Stimulated activated CD4-positive, alpha-beta T cell treated with anti-CD3 and anti-CD28 coated beads, Interleukin-12 subunit alpha, Interleukin-12 subunit beta, amount 100 ng/mL, for 4 hours (primary cell): ENCODE measurements at places on chromosomes 16 and 17.
A peak's percentile ranks its signal among the peaks of the same experiment; 100 is the strongest.

DNA sequence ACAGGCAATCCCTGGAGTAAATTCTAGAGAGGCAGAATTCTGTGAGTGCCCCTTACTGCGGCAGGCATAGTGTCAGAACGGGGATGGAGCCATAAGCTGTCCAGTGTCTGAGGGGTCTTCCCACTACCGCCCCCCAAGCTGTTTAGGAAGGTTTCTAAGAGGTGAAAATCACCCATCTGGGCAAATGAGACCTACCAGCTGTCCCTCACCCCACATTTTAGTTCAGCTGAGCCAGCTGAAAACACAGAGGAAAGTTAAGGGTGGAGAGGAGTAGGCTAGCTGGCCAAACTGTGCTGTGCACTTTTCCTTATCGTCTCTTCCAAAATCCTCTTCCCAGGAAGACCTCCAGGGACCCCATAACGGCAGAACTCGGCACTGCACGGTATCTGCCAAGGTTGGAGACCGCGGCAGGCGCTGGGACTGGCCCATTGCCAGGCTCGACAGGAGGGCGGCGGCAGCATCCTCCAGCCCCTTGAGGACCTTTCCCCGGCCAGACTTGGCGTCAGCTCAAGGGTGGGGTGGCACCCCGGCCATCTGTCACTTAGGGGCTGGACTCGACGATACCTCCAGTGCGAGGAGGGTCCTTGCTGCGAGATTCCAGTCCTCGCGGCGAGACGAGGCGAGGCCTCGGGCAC, 955 bp downstream of the ACLY start:
- DNase-seq = peak; percentile 37

- no peak for DNase-seq
Measured at GRCh38 chr17:61159221-61159814, 240.3 kb upstream of the TBX2 start.

DNA sequence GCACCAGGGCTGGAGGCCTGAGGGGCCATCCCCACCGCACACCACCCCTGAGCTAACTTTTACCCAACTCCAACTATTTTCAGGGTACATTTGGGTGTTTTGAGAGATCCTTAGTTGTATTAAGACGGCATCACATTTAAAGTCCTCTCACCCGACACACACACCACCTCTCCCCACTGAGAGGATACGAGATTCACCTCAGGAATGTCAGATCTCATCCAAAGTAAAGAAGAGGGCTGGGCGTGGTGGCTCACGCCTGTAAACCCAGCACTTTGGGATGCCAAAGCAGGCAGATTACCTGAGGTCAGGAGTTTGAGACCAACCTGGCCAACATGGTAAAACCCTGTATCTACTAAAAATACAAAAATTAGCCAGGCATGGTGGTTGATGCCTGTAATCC, 88.4 kb downstream of the RBFOX3 start:
- no peak for DNase-seq

GRCh38 chr17:17165666-17166308, 40.3 kb downstream of the PLD6 start:
- DNase-seq = no peak

- no peak for DNase-seq
Measured at GRCh38 chr17:8071496-8071895, 16.0 kb downstream of the ALOX12B start.

GRCh38 chr17:32916134-32916533, 11.8 kb upstream of the TMEM98 start:
- DNase-seq = no peak

- no peak for DNase-seq
Measured at GRCh38 chr17:32502710-32503109, 15.9 kb downstream of the CDK5R1 start.

GRCh38 chr17:48543107-48543853, 1.6 kb downstream of the HOXB2 start:
- DNase-seq = peak; percentile 58

GRCh38 chr16:57642160-57643135, 14.0 kb downstream of the ADGRG1 start:
- DNase-seq = no peak

- DNase-seq = no peak
Measured at GRCh38 chr16:55189682-55190636, 134.0 kb upstream of the IRX6 start.

GRCh38 chr17:74962622-74963394, 9.8 kb downstream of the HID1 start:
- DNase-seq = no peak

- no peak for DNase-seq
Measured at GRCh38 chr17:75909812-75910274, 5.2 kb upstream of the MRPL38 start.

DNA sequence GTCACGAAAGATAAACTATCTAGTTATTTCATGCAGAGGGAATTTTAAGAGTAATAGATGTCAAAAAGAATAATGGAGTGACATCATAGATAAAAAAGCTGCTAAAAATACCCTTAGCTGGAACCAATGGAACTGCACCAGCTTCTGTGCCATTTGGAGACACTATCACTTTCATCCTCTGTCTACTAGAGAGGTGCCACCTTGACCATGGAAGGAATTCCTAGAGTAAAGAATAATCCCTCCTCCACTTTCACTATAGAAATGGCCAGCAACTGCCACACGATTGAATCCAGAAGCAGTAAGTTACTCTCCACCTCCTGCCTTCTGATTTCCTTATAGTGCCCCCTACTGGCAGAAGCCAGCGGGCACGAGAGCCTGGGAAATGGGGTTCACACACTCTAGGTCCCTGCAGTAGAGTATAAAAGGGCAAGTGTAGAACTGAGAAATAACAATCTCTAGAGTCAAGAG, 2.8 kb upstream of the ALDH3A2 start:
- peak; percentile 32 for DNase-seq

DNA sequence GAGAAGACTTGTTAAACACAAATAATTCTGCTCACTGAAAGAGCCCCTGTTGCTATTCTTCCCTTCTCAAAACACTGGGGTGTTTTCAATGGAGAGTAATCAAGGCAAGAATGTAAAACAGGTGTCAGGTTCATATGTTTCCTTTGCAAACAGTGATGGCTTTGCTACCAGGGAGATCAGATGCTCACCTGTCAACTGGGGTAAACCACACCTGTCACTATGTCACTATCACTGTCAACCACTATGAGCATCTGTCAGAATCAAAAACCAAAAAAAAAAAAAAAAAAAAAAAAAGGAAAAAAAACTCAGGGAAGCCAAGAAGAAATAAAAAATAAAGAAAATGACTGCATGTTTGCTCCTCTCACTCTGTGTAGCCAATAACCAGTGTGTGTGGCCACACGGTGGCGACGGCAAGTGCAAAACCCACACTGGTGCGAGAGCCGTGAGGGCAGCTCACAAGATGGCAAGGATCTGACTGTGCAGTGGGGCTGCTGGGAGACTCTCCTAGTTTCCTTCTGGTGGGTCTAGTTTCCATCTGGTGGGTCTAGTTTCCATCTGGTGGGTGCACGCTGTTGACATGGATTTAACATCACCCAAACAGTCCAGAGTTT, 22.7 kb downstream of the USP22 start:
- DNase-seq = no peak

DNA sequence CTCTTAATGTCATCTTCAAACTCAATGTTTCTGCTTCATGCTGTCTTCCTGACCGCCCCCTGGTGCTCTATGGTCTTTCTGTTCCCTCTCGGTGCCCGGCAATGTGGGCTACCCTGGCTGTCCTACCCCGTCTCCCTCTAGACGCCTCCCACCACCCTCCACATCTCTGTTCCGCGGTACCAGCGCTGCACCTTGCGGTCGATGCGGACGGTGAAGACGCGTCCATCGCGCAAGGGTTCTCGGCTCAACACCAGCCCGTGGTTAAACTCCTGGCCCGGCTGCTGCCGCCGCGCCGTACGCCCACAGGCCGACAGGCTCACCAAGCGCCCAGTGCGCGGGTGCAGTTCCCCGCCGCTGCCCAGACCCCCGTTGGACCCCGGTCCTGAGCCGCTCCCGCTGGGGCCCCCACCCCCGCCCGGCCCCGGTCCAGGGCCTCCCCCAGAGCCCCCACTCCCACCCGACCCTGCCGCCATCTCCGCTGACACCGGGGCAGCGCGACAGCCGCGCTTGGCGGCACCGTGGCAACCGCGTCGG, at the start of gene NEURL4:
Gene NEURL4, minus strand, starts transcription at position 496 of the 534 bp plus-strand sequence. Its CDS starts 23 bp downstream, at position 473.
- DNase-seq = no peak

DNA sequence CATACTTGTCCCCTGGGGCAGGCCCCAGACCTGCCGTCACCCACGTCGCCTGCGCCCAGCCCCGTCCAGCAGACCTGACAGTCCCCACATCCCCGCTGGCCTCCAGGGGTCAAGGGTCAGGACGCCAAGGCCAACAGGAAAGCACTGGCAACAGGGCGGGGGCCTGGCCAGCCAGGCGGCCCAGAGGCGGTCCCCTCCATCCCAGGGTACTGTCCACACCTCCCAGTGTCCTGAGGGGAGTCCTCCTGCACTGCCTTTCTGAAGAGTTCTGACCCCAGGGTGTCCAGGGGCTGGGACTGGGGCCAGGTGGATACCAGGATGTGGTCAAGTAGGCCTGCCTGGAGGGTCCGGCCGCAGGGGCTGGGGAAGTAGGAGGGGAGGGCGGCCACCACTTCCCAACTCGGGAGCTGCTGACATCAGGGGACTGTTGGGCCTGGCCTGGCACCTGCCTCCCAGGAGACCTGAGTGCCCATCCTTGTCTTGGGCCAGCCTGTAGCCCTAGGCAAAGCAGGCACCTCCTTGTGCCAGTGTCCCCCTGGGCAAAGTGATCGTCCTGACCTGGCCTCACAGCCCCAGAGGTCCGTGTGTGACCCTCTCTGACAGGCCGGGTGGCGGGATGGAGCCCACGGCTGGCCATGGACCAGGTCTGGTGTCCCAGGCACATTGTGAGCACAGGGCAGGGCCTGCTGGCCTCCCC, 6.7 kb upstream of the AXIN1 start:
- no peak for DNase-seq
